Stimulated activated CD8-positive, alpha-beta memory T cell treated with anti-CD3 and anti-CD28 coated beads, Interleukin-15, amount 100 ng/mL, for 4 hours (primary cell): ENCODE measurements at places on chromosomes 11 and 22.

DNA sequence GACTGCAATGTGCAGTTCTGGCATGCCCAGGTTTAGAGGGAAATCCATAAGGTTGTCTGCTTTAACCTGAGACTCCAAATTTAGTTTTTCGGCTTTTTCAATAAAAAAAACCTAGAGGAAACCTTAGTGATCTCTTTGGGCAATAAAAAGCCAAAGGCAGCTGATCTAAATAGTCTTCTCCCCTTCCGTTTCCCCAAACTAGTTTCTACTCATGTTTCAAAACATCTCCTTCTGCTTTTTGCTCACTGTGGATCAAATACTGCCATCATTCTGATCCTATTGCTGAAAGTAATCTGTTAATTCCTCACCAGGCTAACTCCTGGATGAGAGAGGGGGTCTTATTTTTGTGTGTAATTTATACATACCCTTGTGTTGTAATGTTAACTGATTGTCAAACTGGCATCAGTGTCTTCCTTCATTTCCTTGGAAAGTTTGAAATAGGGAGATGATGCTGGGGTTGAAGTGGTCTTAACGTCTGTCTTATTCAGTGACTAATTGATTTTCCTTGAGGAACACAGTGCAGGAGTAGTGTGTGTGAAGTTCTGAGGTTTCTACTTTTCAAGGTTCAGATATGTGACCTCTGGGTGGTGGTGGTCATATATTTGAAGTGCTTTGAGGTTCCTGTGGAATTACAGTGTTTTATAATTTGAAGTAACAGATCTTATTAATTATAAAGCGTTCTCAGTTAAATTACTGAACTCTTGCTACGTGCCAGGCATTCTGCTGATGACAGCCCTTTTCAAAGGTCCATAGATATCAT, 55.0 kb downstream of the ARHGAP42 start:
- DNase-seq: no peak

- no peak for DNase-seq
Measured at GRCh38 chr11:114438303-114438702, 964 bp upstream of the REXO2 start.

DNA sequence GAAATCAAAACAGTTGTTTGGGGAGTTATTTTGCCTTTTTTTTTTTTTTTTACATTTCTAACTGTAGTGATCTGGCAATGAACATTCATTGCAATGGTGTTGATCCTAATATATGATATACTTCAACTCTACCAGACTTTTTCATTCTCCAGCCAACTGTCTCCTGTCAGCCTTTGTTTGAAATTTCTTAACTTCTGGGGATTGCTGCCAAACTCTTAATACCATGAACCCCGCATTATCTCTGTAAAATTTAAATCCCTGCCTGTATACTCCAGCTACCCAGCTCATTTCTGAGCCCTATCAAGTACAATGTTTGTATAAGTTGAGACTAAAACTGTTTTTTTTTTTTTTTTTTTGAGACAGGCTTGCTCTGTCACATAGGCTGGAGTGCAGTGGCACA, 280.7 kb downstream of the TTC28 start:
- DNase-seq: no peak

GRCh38 chr22:49962751-49963646, 2.4 kb downstream of the PIM3 start:
- DNase-seq: no peak

DNA sequence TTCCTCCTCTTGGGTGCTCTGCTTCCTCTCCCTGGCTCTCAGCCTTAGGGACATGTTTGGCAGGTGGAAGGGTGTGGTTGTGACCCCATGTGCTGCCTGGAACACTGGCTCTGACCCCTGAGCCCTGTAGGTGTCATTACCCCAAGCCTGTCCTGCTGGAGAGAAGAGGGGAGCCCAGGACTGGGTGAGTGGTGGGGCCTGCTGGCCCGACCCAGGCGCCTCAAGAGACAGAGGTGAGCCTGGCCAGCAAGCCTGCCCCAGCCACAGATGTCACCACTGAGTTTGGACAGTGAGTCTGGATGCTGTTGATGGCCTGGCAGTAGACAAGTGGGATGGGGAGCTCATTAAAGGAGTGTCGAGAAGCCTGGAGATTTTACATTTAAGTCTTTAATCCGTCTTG, 1112.2 kb downstream of the BRD1 start:
- DNase-seq: no peak

GRCh38 chr11:91790346-91791170, 434.1 kb upstream of the FAT3 start:
- no peak for DNase-seq

GRCh38 chr11:62340269-62340901, 3.1 kb downstream of the ASRGL1 start:
- DNase-seq: no peak

DNA sequence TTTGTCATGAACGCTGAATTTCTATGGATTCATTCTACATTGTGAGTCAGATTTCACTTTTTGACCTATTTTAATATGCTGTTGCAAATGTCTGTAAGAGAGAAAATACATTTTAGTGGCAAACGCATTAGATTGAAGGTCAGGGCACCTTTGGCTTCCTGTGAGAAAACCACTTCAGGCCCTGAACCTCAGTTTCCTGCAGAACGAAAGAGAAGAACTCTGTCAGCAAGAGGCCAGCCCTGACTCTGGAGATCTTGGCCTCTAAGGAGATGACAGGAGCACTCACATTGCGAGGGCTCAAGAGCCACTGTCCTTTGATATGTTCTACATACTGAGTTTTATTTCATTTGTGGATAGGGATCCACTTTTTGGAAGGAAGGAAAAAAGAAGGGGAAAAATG, 83.6 kb downstream of the KCNJ1 start:
- DNase-seq: no peak

DNA sequence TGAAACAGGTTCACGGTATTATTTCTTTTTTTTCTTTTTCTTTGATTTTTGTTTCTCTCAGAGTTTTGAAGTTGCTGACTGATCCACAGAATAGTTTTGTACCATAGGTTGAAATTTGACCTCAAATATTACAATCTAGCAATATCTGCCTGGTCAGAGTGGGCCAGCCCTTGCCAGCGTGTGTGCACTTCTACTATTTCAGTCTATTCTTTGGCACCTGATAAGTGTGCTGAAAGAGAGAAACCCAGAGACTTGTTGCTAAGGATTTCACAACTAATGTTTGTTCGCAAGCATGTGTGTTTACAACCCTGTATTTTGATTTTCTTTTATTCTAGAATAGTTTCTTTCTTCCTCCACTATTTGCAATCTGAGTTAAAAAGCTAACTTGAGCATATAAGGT, 1125.2 kb upstream of the CNTN5 start:
- DNase-seq: no peak
